ENCODE measurements at places on chromosomes 1 and 21.

DNA sequence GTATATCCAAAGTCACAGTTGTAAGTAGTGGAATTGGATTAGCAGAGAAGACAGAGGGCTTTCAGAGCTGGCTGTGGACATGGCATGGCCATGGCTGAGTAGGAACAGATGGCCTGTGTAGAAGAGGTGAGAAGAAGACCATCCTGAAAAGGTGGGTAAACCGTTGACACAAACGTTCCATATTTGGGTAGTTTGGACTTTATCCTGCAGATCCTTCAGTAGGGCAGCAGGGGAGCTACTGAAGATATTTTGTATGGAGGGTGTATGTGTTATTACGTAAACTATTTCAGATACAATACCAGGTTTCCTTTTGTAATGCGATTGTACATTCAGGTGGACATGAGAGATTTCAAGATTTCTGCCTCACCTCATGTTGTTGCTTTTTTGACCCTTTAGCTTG lies 1.6 kb downstream of the UTP11 start:
- no peak for DNase-seq

- no peak for DNase-seq
Measured at GRCh38 chr1:107875689-107876088, 89.3 kb downstream of the VAV3 start.

DNA sequence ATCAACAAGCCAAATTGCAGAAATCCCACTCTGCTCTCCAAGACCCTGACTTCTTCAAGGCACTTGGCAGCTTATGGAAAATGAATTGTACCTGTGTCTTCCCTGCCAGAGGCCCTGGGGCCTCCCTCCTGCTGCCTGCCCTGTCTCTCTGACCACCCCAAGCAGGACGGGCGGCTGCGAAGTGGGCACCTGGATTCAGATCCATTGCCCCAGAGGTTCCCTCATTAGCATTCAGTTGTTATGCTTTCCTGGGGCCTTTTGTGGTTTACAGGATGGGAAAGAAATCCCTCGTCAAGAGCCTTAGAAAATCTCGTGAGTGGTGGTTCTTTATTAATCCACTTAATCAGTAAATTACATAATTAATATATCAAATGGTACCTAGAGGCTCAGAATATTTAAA lies 179.3 kb downstream of the TNR start:
- DNase-seq: no peak

GRCh38 chr1:67755619-67756018 lies 70.6 kb downstream of the GADD45A start:
- no peak for DNase-seq

DNA sequence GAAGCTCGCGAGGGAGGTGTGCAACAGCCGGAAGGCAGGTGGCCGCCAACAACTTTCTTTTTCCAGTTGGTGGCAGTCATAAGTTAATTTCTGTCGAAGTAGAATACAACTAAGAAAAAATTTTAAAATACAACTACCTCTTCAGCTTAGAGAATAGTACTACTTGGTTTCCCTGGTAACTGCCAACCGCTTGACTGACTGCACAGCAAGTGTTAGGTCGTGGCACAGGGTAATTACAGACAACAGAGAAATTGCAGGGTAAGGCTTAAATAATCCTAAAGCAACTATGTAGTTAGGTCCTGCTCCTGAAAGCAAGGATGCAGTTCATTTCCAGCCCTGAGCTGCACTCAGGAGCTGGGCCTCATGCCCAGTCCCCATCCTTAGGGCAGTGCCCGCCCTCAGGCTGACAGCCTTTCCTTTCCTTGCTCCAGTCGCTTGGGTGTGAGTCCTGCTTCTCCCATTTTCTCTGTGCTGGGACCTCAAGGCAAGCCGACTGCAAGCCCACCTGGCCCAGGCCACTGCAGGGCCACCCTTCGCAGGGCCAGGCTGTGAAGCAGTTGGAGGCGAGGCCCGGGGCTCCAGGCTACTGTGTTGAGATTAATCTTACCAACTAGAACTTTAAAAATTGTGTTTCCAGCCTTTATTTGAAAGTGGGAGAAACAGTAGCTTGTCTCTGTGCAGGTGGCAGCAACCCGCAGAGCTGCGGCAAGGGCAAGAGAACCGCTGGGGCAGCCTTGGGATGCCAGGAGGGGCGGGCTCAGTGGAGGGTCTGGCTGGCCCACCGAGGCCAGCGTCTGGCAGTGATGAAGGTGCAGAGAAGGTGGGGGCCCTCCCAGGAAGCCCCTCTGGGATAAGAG lies 148.3 kb downstream of the PCBP3 start:
- no peak for DNase-seq

- DNase-seq: no peak
Measured at GRCh38 chr1:59124166-59124565, 172.7 kb upstream of the FGGY start.

DNA sequence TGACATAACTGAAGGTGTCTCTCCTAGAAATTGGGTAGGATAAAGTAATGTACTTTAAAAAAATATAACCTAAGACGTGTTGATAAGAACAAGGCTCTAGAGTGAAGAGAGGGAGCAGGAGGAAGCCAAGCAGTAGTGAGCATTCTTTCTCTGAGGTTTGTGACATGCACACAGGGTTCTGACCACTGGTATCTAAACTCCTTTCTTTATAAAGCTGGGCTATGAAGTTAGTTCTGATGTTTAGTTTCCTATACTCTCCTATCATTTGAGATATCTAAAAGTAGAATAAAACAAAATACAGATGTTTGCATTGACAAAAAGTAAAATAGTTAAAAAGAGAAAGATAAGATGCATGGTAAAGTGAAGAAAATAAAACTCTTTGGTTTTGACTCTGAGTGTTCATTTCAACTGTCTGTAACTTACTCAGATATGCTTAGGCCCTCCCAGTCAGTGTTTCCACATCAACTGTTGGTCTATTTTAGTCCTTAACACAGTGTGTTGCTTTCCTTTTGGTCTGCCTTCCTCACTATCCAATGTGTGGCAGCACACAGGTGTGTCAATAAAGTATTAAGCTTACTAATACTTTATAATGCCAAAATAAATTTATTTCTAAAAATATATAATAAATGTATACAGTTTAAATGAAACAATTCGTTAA lies 543.5 kb downstream of the PTPRC start:
- DNase-seq: no peak

- no peak for DNase-seq
Measured at GRCh38 chr1:32352831-32353383, 9.4 kb downstream of the FAM229A start.

GRCh38 chr1:12573015-12573825 lies 44.8 kb downstream of the DHRS3 start:
- DNase-seq: no peak

DNA sequence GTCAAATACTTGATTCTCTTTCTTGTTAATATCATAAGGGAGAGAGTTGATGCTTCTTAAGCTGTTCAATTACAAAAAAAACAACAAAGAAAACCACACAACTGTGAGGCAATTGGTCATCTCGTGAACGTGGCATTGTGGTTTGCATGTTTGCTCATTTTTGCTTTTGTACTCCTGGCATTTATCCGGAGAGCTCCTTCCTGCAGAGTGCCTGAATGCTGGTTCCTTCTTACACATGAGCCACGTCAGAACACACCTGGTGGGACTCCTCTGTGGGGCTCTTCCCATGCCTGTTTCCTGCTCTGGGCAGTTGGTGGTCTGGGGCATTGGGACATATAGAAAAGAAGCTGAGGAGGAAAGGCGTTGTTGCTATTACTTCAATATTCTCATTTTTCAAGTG lies 25.7 kb downstream of the KCNK1 start:
- no peak for DNase-seq

DNA sequence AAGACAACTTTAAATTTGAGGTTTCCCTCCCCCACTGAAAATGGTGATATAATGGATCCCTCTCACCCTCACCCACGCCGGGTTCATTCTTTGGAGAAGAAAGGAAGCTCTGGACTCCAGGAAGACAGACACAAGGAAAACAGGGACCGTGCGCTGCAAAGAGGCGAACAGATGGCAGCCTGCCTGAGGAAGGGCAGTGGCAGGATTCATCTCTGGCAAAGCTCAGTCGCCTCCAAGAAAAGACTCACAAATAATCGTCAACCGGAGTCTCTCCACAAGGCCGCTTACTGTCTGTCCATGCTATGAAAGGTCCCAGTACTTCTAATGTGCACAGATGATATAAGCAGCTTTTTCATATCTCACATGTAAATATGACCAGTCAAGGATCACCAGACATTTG lies 110.3 kb downstream of the TIAM1 start:
- DNase-seq: no peak

DNA sequence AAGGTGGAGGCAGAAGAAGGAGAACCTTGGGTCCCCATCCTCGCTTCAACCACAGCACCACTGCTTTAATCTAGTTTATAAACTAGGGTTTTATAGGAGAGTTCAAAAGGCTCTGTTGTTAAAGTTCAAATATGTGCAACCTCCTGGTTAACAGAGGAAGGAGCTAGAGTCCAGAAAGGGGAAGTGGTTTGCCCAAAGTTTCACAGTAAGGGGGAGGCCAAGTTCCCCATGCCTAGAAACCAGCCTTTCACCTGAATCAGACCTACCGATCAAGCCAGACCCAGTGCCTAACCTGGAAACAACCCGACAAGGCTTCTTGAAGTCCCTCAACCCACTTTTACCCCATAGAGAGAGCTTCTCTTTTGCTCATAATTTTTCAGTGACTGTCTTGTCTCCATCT lies 106.5 kb downstream of the PLPP3 start:
- DNase-seq: no peak

DNA sequence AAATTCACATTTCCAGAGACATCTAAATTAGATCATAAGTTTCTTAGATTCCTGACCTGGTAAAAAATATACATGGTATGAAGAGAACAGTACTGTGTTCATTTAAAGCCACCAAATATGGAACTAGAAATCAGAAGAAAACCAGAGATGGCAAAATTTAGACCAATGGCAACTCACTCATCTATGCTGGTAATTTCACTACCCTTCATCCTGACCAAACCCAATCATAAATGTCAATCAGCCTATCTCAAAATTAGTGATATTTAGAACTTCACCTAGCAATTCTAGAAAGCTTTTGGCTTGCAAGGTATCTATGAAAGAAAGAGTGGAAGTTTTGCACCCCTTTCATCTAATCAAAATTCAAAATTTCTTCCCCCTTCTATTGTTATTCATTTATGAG lies 107.7 kb downstream of the NIBAN1 start:
- no peak for DNase-seq

GRCh38 chr21:42439284-42440186 lies 35.8 kb downstream of the UBASH3A start:
- DNase-seq: no peak

DNA sequence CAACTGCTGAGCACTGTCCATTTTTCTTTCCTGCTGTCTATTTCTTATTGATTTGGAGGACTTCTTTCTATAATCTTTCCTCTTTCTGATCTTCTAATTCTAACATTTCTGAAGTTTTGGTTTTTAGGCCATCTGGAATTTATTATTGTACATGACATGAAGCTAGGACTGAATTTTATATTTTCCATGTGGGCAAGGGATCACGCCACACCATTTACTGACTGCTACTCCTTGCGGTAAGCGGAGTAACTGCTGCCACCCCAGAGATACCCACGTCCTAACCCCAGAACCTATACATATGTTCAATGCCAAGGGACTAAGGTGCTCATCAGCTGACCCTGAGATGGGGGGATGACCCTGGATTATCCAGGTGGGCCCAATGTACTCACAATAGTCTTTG lies 70.6 kb downstream of the NPHP4 start:
- DNase-seq: no peak

DNA sequence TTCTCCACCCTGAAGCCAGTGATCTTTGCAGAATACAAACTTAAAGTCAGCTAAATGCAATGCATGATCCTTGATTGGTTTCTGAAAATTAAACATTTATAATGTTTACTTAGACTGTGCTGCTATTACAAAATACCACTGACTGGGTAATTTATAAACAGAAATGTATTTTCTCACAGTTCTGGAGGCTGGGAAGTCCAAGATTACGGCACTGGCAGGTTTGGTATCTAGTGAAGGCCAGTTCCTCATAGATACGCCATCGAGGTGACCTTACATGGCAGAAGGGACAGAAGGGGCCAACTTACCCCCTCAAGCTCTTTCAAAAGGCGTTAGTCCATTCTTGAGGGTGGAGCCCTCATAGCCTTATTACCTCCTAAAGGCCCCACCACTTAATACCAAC lies 2.8 kb upstream of the BOLA1 start:
- DNase-seq: no peak

DNA sequence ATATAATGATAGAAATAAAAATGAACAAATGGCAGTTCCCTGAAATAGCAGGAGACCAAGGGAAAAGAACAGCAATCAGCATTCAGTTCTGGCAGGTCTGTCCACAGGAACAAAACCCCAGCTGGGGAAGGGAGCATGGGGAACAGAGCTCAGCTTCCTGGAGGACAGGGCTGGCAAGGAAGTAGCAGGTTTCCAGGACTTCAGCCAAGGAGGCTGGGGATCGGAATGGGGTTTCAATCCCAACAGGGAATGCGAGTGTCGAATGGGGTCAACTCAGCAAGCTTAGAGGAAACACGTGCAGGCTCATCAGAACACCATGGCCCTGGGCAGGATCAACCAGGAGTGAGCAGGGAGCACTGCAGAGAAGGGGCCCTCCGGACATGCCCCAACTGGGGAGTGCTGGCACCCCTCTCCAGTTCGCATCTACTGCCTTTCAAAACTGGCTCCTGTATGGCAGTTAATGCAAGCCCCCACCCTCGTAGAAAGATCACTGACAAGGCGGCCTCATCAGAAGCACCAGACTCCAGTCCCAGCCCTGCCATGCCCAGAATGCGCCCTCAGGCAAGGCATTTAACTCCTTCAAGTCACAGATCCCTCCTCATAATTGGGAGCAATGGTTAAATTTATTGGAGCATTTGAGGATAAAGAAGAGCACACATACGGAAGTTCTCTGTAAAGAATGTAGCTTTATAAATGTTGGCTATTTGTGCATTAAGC lies 72.4 kb downstream of the SEC16B start:
- no peak for DNase-seq

Measured in retinal pigment epithelial cell (primary cell).